ENCODE measurements at places on chromosomes 13 and 19.

GRCh38 chr19:34370983-34371382 is 6.0 kb downstream of the GPI start:
- DNase-seq: no peak

DNA sequence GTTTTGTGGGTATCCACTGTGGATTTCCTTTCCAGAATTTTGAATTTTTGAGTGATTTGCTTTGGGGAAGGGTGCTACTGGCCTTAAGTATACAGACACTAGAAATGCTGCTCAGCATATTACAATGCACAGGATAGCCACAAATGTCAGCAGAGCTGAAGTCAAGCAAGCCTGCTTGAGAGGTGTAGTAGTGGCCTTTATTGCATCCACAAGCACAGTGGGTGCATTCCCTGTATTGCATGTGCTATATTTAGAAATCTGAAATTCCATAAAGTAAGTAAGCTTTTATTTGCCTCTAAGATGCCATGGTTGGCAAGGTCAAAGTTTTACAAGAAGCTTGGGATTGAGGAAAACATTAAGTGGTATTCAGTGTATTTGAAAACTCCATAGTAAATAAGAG is 79.5 kb upstream of the ZNF91 start:
- no peak for DNase-seq

DNA sequence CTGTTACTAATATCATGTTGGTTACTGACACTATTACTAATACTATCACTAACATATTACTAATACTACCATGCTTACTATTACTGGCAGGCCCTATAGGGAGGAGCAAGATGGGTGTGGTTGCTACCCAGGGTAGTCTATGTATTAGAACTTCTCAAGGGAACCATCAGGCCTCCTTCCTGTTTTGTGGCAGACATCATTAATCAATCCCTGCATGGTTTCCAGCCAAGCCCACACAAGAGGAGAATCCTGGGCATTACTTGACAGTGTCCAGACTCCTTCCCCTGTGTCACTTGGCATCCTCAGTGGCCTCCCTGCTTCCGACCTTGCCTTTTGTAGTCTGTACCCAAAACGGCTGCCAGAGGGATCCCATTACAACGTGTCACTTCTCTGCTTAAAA is 8.9 kb downstream of the HAS1 start:
- DNase-seq: no peak

GRCh38 chr19:18007917-18008673 is at the start of gene ARRDC2:
Gene ARRDC2, plus strand, starts transcription at chr19:18008170. Its CDS starts 141 bp downstream, at chr19:18008311.
- peak; percentile 91 for DNase-seq

- DNase-seq: no peak
Observed at GRCh38 chr13:53144826-53145225, 116.2 kb downstream of the OLFM4 start.

- no peak for DNase-seq
Observed at GRCh38 chr13:77811381-77811780, 107.2 kb downstream of the EDNRB start.

GRCh38 chr19:31290931-31291590 is 58.2 kb downstream of the TSHZ3 start:
- DNase-seq: no peak

- DNase-seq: no peak
Observed at GRCh38 chr13:113084094-113084942, 21.3 kb upstream of the F7 start.

DNA sequence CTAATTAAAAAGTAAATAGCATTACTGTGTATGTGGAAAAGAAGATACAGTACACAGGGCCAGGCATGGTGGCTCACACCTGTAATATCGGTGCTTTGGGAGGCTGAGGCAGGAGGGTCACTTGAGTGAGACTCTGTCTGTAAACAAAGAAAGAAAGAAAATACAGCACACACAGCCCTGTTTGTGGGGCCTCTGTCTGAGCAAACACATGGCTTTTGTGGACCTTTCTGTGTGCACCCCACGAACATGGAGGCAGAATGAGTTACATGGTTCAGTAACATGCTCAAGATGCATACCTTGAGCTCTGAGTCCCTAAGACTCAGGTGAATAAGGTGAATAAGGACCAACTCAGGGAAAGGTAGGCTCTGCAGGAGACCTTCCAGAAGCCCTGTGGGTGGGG is 20.0 kb upstream of the AMER2 start:
- no peak for DNase-seq

DNA sequence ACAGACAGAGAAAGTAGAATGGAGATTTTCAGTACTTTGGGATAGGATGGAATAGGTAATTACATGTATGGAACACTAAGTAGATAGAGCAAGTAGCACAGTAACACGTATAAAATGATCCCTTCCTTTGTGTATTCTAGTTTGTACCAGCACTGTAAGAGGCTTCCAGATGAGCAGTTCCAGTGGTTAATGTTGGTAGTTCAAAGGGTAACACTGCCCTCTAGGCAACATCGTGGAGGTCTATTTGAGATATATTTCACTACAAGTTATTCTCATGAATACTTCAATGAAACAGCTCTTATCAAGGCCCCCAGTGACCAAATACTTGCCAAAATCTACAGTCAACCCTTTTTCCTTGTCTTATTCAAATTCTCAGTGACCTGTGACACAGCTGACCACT is 13.5 kb upstream of the ZNF563 start:
- peak; percentile 56 for DNase-seq

DNA sequence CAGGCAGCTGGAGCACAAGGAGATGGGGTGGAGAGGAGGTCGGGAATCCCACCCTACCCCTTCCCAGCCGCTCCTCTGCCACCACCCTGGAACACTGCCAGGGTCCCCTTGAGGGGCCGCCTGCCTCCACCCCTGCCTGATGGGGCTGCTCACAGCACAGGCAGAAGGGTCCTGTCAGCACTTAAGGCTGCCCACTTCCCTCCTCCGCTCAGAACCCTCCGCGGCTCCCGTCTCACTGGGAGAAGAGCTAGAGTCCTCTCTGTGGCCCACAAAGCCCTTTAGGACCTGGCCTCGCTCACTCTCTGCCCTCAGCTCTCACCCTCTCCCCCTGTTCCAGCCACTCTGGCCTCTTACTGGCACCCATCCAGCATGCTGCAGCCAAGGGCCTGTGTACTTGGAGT is 3.4 kb upstream of the POLD1 start:
- no peak for DNase-seq
